ENCODE measurements at places on chromosomes 5 and 9.
A peak's percentile ranks its signal among the peaks of the same experiment; 100 is the strongest.

DNA sequence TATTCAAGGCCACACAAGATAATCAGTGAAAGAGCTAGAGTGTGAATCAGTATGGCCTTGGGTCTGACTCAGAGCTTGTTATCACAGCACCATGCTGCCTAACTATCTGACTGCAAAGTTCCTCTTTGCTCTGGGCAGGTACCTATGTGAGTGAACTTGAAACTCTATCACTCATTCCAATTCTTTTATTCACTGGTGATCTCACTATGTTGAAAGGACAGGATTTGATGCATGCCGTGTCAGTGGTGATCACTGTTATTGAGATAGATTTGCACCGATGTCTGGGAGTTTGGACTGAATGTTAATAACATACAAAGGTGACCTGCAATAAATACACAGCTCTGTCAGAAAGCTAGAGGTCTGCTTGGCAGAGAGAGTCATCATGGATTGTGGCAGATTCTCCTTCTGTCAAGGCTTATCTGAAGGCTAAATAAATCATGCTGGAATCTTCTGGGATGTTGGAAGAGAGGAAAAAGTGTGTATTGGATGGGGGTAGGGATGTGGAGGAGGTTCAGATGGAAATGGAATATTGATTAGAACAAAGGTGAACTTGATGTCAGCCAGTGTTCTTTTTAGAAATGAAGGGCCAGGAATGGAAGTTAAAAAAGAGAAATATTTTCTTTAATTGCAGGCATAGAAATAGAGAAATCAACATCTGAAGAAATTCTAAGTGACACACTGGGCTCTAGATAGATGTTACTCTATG is 91.8 kb upstream of the TNC start:
- peak; percentile 7 for DNase-seq

DNA sequence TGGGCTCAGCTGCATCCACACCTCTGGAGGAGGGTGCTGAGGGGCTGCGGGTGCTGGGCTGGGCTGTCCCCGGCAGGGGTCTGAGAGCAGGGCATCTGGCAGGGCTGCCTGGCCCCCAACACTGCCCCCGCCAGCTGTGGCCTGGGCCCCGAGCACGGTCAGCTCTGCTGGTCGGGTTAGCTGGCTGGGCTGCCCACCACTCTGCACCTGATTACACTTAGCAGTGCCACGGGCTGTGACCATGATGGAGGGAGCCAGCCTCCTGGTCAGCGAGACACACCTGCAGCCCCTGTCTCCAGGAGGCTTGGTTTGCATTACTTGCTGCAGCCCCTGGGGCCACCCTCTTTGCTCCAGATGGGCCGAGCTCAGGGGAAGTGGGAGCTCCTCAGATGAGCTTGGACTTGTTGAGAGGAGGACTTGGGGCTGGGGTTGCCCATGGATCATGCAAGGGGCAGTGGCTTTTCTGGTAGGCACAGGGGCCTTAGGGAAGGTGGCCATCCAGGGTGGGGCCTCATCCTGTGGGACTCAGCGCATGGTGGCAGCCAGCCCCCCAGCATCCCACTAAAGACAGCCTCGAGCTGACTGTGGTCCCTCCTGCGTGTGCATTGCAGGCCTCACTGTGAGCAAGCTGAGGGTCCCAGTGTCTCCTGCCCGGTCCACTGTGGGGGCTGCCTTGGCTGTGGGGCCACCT is 132.0 kb upstream of the FAM120A start:
- no peak for DNase-seq

DNA sequence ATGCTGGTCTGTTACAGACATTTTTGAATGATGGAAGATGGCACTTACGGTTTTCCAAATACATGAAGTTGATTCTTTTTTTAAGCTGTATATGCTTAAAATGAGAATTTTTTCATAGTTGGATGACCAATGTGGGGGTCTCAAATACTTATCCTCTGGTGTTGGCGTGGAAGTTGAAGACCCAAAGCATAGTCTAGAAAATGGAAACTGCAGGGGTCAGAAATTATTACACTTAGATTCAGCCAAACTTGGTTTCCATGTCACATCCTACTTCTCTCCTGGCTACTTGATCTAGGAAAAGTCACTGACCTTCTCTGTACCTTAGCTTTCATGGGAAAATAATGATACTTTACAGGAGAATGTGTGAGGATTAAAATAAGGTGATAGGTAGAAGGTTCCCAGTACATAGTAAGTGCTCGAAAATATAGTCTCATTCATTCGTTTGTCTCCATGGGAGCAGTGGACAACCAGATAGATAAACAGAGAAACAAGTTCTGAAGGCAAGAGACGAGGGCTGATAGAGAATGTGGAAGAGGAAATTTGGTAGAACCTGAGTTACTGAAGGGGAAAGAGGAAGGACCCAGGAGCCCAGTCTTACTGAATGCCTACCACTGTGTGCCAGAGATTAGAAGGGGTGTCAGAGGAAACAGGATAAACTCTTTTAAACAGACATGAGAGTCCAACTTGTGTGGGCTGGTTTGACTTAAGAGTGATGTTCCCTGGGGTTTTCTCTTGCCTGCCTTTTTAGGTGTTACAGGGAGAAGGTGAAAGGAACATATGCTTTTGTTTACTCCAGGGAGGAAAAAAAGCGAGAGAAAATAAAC is 560.3 kb upstream of the KLF4 start:
- no peak for DNase-seq

DNA sequence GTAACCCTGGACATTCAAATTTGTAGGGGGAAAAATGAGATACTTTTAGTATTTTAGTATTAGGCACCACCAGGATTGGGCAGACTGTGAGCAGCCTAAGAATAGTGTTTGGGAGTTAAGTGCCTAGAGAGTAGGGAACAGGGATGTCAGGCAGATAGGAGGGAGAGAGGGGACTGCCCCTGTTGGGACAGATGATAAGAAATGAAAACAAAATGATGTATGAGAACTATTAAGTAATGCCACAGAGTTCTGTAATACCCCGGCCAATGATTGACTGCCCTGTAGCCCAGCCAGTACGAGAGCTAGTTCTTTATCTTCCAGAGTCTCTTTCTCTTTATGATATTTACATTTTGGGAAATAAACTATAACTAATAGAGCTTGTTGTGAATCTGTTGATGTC is 24.4 kb downstream of the ARHGAP26 start:
- DNase-seq = no peak

DNA sequence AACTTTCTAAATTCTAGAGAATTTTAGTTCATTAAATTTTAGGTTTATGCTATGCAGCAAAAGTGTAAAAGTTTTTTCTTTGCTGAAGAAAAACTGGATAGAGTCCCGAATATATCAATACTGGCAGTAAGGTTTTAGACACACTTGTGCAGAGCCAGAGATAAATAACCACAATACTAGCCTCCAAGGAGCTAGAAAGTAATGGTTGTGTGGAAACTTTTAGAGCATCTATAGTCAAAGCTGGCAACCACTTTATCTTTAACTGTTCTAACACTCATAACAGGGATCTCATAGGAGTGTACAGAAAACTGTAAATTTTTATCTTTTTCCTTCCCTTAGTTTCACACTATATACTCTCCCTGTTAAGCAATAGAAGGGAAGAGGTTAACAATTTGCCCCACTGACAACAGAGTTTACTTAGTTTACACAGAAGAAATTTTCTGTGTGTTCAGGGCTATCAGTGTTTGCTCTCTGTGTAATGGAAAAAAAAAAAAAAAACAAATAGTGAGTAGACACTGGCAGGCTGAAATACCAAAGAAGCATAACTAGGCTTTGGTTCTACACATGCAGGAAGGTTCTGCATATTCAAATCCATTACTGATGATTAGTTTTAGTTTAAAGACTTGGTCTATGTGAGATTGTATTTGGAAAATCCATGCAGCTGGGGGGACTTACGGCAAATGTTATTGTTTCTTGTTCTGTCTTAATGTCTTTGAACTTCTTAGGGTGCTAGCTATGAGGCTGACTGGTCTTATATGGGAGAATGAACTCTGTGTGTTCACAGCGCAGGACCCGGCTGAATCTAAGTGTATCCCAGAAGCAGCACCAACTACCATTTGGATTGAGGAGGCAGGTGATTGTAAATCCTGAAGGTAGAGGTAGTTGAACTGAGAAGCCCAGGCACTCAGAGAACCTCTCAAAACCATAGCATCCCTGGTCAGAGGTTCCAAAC is 187.6 kb downstream of the PCSK1 start:
- DNase-seq = no peak

DNA sequence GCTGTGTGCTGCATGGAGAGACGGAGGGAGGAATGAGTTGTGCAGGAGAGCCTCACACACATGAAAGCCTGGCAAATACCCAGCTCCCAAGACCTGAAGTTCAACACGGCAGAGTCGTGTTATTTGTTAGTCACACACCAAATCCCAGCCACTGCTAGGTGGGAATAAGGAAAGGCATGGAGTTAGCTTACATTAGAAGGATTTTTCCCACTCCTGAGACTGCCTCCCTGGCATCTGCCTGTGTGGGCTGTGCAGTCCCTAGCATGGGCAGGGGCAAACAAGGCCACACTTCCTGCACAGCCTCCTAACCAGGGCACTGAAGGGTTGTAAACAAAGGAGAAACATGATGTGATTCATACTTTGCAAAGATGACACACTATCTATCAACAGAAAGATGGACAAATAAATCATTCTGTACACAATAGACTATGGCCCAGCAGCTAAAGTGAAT is 306.8 kb downstream of the SPOCK1 start:
- no peak for DNase-seq

- DNase-seq = no peak
Measured at GRCh38 chr5:150762211-150762610, 3.4 kb upstream of the DCTN4 start.

DNA sequence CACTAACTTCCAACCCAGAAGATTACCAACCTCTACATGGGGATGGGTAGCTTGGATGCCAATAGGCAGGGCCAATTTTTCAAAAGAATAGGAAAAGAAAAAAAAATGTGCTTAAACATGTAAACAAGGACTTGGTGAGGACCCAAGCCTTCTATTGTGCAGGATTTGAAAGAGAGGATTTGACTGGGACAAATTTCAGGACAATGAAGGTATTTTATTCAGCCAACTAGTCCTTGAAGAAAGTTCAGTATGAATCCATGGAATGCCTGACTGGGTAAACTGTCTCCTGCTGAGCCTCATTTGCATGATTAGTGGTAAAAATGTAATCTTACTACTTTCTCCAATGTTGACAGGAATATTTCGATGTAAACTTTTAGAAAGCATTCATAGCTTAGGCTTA is 192.5 kb upstream of the RORB start:
- DNase-seq = no peak

DNA sequence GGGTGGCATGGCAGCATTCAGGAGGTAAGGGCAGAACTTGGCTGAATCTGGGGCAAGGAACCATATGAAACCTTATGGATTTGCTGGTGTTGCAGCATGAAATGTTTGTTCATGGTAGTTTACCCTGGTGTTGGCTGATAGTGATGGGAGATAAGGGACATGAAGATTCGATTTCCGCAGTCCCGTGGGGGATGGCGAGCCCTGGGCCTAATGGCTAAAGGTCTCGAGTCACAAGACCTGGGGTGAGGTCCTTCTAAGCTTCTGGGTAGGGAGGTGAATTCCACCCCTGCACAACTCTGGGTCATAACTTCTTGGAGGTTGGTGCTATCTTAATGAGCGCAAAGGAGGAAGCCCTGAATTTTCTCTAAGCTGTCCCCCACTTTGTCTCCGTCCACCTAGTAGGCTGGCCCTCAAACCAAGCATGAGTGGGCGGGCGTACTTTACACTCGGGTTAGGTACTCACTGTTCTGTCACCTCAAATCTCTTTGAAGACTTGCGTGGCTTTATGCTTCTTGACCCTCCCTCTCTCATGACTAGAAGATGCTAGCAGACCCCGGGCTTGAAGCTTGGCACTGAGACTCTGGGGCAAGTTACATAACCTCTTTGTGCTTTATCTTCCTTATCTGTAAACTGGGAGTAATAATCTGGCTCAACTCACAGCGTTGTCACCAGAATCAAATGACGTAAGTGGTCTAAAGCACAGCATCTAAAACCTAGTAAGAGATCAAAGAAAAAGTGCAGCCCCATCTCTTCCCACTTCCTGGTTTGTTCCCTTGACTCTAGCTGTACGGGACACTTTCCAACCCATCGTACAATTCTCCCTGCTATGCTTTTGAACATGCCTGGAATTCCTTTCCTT is 72.5 kb downstream of the BASP1 start:
- no peak for DNase-seq

DNA sequence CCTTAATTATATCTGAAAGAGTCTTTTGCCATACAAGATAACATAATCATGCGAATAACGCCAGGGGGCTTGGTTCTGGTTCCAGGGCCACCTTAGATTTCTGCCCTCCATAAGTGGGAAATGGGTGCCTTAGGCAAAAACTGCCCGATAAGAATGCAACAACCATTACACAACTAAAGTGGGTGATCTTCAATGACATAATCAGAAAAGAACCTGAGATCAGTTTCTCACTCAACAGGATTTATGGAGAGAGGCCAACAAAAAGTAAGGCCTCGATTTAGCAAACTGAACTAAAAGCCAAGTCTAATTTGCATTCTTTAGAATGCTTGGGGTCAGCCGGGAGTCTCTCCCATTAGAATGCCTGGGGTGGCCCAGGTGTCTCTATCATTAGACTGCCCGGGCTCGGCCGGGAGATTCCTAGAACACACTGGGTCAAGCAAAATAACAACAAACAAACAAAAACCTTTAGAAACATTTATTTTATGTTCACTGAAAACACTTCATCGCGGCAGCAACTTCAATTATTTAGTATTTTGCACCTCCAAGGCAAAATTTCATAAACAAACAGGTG is 194.8 kb downstream of the AUH start:
- DNase-seq = peak; percentile 2

- no peak for DNase-seq
Measured at GRCh38 chr9:2802494-2802921, 41.4 kb downstream of the PUM3 start.

GRCh38 chr9:125513668-125514413 is 193.2 kb downstream of the MAPKAP1 start:
- DNase-seq = peak; percentile 40

DNA sequence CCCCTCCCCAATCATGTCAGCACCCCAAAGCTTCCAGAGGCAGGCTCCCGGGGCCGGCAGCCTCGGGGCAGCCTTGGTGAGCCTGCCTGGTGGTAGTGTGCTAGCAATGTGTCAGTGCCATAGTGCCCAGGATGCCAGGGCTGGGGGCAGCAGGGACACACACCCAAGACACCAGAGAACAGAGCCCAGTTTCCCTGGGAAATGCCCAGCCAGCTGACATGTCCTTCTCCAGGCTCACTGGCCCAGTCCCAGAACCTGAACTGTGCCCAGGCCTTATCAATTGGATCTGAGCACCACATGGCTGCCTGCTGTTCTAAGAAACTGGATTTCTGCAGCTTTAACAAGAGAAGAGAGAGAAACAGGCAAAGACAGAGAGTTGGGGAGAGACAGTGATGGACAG is 74.9 kb upstream of the LRRTM2 start:
- no peak for DNase-seq

DNA sequence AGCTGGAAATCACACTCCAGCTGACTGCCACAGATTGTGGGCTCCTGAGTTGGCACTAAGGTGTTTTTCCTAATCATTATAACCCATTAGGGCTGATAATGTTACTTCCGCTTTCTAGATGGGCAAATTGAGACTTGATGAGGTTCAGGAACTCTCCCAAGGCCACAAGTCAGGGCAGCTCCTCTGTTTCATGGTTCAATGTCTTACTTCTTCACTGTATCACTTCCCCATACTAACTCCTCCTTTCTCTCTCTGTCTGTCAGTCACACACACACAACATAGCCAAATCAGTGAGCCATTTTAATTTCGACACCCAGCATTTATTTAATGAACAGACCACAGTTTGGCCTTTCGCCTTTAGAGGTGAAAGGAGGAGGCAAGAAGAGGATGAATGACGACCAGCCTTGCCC is 17.8 kb upstream of the TRAF1 start:
- DNase-seq = no peak

Measured in stimulated activated CD4-positive, alpha-beta T cell treated with anti-CD3 and anti-CD28 coated beads, Interleukin-4, amount 100 ng/mL, for 24 hours (primary cell).